ENCODE measurements at places on chromosomes 1 and 21. TPM values are rescaled to one million over a fixed set of nuclear protein-coding genes. Genes with fewer than 3 reads are reported as not detected.

The LENEP gene
- 0.72 TPM for total RNA-seq

DNA sequence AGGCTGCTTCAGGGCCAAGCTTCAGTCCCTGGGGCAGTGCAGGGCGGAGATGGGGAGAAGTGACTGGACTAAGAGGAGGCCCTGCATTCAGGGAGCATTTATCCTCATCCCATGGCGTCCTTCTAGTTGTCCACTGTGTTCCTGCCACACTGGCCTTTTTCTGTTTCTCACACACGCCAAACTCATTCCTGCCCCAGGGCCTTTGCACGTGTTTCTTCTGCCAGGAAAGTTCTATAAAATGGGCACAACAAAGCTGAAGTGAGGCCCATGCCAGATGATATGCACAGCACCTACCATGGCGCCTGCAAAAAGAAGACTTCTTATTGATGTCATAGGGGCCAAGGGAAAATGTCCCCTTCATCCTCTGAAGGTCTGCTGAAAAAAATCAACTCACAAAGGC is 24.3 kb downstream of the MROH7 start:
- no peak for DNase-seq

GRCh38 chr1:42136466-42136865 is 16.7 kb upstream of the GUCA2B start:
- no peak for DNase-seq

DNA sequence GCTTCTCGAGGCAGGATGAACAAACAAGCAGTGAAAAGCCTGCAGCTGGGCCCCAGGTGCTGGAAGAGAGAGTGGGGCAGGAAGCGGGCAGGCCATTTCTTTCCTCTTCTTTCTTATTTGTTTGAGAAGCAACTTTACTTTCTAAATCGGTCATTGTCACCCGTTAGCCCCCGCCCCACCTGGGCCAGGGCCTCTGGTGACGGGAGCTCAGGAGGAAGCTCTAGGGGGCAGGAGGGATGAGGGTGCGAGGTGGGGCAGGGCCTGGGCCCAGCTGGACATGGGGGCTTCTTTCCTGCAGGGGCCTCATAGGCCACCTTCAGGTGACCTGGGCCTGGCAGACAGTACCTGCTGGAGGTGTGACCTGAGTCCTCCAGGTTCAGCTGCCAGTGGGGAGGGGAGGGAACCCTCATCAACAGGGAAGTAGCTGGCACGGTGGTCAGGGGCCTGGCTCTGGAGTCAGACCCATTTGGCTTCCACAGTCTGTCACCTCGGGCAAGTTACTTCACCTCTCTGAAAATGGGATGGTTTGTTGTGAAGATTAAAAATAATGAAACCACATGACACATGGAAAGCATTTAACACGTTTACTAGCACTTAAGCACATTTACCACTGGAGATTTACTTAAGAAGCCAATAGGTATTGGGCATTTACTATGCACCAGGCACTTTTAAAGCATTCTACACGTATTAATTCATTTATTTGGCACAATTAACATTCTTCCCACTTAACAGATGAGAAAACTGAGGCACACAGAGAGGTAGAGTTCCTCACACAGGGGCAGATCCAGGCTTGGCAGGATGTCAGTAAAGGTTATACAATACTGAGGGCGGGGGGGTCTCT is 54.1 kb upstream of the ID3 start:
- DNase-seq: no peak

DNA sequence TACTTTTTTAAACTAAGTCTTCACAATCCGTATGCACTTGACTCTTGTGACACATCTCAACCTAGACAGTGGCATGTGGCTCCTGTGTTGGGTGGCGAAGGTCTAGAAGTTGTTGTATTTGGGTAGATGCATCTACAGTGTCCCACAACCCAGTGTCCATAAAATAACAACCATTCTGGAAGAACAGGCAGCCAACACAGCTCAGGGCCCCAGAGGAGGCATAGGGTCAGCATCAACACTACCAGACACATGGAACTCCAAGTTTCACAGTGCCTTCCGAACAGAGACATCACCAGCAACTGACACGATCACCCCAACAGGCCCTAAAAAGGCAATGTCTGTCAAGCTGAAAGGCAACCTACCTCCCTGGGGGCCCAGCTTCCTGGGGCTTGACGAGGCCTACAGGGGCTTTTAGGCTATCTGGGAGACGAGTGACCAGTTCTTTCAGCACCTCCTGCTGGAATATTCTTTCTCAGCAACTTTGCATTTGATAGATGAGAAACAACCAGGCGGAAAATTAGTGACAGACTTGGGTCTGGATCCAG is 5.6 kb downstream of the SH3BP5L start:
- no peak for DNase-seq

- no peak for DNase-seq
These were observed 96.5 kb upstream of the BTG3 start for GRCh38 chr21:17709266-17709611.

- no peak for DNase-seq
These were observed 14.4 kb upstream of the SCCPDH start for GRCh38 chr1:246709835-246710234.
